ENCODE measurements at places on chromosomes 7 and 10. TPM values are rescaled to one million over a fixed set of nuclear protein-coding genes. Genes with fewer than 3 reads are reported as not detected.

Gene FOXP2
- not detected for total RNA-seq

Gene CLRN3
- not detected for total RNA-seq

Gene ZNF107
- 21.8 TPM for total RNA-seq

Gene FGL2
- total RNA-seq, result 1.3 TPM

Gene PRTFDC1
- total RNA-seq, result 0.46 TPM

Gene ZNF488
- total RNA-seq, result not detected

Gene CYP3A7
- total RNA-seq, result not detected

Gene CALU
- 29.5 TPM for total RNA-seq

Gene MOGAT3
- total RNA-seq, result not detected

Gene LRIT1
- total RNA-seq, result not detected

Gene GPR15LG
- not detected for total RNA-seq

Gene NEBL
- not detected for total RNA-seq

Gene IQUB
- not detected for total RNA-seq

Gene TCERG1L
- total RNA-seq, result not detected

Gene AKR1C1
- 1.1 TPM for total RNA-seq

Gene OPALIN
- total RNA-seq, result not detected

Gene HOXA2
- total RNA-seq, result not detected

Gene TRIM73
- total RNA-seq, result 13.1 TPM

Gene SPDYE8
- total RNA-seq, result not detected

Gene PDK4
- not detected for total RNA-seq

Gene RHOBTB1
- total RNA-seq, result 0.06 TPM

Gene ADAM22
- 1.1 TPM for total RNA-seq

Gene LDB3
- 0.05 TPM for total RNA-seq

Gene LOXL4
- total RNA-seq, result not detected

Gene ODAD2
- not detected for total RNA-seq

Gene PDE1C
- total RNA-seq, result not detected
